ENCODE measurements at places on chromosomes 3 and 15.

- peak; percentile 70 for DNase-seq
Measured at GRCh38 chr15:59611276-59612260, at the start of gene GCNT3. Gene GCNT3 (plus strand): TSS chr15:59611783. CDS start chr15:59618239, 6,456 bp downstream.

DNA sequence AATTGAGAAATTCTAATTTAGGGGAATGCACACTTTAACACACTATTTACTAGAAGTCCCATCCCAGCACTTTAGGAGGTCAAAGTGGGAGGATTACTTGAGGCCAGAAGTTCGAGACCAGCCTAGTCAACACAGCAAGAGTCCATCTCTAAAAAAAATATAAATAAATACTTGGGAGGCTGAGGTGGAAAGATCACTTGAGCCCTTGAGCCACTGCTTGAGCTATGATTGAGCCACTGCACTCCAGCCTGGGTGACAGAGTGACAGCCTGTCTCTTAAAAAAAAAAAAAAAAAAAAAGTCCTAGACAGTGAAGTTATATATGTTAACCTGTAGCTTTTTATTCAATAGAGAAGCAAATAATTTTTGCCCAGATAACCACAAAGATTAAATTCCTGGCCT lies 69.2 kb downstream of the DLG1 start:
- no peak for DNase-seq

DNA sequence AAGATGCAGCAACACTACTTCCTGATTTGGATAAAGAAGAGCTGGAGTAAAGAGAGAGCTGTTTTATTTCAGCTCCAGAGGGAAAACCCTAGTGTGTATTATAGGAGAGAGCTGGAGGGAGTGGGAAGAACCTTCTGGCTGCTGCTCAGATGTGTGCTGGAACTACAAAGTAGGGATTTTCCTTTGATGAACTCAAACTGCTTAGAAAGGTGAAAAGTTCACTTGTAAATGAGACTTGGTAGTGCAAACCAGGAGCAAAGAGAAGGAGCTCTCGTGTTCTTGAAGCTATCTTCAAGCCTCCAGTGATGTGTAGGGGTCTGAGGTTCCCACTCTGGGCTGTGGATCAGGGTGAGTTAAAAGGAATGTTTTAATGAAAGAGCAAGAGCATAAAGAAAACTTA lies 110.4 kb downstream of the EDEM1 start:
- no peak for DNase-seq

DNA sequence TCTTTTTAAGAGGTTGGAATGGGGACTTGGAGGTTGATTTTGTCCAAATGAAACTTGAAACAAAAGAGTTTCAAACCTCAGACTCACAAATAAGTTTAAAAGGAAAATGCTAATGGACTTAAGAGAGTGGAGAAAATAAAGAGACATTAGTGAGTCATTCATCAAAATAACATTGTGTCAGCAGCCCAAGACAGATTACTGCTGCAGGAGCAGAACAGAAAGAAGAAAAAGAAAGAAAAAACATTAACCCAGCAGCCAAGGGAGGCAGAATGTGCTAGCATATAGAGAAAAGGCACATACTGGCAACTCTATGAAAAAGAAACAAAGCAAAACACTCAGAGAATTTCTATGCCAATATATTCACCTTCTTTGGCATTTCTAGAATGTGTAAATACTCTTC lies 42.6 kb downstream of the ADAMTS9 start:
- no peak for DNase-seq

DNA sequence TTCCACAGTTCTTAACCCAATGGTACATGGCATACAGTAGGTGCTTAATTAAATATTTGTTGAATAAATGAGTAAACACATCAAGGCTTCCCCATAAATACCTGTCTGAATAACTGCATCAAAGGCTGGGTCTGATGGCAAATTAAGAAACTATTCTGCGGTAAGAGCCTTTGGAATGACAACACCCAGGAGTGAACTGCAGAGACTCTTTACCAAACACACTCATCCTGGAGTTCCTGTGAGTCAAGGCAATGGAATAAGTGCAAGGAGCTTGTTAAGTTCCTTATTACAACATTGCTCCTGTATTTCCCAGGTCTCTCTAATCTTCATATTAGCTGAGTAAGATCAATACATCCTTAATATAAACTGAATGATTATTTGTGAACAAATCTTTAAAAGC lies 119.9 kb upstream of the STT3B start:
- peak; percentile 66 for DNase-seq

DNA sequence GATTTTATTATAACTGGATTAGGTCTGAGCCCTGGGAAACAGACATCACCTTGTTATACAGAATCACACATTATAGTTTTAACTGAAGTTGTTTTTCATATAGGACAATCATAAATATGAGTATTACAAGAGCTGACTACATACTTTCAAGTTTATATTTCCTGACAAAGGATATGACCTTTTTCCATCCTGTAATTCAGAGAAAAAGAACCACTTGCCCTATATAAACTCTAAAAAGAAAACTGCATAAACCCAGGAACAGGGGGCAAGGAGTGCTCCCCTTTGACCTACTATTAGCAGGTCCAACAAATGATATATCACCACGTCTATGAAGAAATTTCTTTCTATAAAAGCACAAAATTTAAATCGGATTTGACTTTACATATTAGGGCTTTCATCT lies 20.9 kb downstream of the B3GALNT1 start:
- no peak for DNase-seq

DNA sequence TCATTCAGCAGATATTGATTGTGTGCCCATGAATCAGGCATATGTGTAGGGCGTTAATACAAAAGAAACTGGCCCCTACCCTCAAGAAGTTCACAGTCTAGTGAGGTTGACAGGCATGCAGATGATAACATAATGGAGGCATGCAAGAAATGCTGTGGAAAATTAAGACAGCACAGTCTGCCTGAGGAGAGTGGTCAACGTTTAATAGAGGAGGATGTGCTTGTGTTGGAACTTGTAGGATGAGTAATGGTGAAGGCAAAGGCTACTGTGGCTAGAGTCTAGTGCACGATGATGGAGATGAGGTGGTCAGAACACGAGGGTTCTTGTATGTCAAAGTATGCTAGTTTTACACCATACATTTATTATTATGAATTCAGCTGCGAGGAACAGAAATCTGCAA lies 295.7 kb downstream of the SOX2 start:
- no peak for DNase-seq

DNA sequence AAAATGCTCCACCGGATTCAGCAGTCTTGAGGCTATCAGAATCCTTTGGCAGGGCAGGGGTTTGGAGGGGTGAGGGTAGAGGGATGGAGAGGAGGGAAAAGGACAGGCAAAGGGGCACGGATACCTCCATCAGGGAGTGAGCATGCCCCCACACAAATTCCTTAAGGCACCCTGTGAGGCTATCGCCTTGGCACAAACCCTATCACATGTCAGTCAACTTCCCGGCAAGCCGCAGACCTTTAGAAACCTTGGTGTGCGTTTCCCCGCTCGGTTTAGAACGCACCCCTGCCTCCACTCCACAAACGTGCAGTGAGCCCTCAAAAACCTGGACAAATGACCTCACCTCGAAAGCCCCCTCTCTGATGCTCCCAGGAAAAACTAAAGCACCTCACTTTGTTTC lies 422 bp upstream of the SETMAR start:
- DNase-seq = no peak

GRCh38 chr3:159252274-159252673 lies 450.4 kb downstream of the MFSD1 start:
- peak; percentile 76 for DNase-seq

DNA sequence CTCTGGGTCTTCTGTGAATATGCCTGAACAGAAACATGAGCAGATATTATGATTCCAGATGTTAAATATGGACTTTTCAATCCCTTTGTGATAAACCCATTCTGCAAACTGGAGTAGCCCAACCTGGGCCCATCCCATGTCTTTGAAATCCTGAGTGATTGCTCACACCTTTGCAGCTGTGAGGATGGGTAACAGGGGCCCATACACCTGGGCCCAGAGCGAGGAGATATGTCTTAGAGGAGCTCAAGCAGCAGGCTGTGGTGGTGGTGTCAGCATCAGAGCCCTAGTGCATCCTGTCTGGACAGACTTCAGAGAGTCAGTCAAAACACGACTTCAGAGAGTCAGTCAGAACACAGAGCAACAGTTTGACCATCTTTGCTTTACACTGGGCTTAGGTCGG lies 64.9 kb upstream of the LIMD1 start:
- no peak for DNase-seq

DNA sequence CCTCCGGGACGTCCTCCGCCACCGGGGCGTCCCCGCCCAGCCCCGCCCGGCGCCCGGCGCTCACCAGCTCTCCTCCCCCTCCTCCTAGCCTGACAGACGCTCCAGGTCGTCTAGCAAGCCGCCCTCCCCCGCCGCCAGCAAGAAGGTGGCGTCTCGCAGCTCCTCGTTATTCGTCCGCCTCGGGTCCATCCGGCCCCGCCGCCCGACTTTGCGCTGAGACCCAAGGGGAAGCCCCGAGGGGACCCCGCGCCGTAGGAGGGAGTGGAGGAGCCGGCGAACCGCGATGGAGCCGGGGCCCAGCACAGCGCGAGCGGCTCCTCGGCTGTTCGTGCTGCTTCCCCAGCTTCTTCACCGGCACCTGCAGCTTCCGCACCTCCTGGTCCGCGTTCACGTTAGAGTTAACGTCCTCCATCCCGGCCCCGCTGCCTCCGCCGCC lies 26.3 kb upstream of the MTHFS start:
- peak; percentile 77 for DNase-seq

- DNase-seq = no peak
Measured at GRCh38 chr3:197122394-197122793, 92.8 kb upstream of the MELTF start.

DNA sequence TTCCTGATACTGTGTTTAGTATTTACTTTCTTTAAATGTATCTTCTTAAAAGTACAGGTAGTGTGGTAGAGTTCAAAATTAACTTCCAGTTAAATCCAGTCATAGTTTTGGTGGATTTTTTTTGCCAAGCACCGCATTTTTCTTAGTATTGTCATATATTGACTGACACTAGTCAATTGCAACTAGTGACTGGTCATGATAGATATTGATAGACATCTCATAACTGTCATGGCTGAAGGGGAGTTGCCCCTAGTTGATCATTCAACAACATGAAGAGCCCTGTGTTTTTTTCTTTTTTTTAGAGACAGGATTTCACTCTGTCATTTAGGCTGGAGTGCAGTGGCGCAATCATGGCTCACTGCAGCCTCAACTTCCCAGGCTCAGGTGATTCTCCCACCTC lies 22.1 kb downstream of the RAB8B start:
- DNase-seq = no peak

DNA sequence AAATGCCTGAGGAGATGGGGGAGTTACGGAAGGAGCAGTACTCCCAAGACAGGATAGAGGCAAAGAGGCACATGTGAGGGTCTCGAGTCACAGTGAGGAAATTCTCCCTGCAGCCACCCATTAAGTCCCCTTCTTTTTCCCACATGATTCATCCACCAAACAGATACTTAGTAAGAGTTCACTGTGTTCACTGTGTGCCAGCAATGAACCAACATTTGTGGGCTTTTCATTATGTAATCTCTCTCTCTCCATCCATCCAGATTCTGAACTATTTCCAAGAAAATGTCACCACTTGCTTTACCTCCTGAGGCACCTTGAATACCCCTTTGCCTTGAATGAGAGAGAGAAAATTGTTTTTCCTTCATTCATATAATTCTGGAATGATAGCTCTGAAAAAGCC lies 24.6 kb upstream of the LRRFIP2 start:
- peak; percentile 76 for DNase-seq

DNA sequence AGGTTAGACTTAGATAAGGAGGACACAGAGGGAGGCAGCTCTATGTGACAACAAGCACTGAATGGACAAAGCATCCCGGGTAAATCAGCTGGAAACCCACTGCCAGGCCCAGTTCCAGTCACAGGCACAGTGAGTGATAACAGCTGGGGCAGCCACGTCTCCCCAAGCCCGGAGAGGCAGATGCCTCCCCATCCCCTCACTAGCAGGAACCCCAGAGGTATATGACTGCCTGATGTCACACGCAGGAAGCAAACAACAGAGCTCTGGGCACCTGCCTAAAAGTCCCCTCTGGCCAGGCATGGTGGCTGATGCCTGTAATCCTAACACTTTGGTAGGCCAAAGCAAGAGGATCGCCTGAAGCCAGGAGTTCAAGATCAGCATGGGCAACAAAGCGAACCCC lies 18.2 kb downstream of the C15orf62 start:
- no peak for DNase-seq

DNA sequence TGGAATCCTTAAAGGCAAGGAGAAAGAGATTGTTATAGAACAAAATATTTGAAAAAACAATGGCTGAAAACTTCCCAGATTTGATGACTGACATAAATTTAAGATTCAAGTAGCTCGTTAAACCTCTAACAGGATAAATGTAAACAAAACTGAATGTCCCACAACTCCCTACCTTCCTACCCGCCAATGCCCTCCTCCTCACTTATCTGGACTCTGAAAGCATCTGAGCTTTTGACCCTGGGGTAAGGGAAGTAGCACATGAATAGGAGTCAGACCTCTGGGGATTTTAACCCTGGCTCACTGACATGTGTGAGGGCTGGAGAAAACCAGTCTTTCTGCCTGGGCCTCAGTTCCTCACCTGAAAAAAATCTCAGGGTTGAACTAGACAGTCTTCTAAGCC lies 26.9 kb downstream of the CYP19A1 start:
- no peak for DNase-seq

DNA sequence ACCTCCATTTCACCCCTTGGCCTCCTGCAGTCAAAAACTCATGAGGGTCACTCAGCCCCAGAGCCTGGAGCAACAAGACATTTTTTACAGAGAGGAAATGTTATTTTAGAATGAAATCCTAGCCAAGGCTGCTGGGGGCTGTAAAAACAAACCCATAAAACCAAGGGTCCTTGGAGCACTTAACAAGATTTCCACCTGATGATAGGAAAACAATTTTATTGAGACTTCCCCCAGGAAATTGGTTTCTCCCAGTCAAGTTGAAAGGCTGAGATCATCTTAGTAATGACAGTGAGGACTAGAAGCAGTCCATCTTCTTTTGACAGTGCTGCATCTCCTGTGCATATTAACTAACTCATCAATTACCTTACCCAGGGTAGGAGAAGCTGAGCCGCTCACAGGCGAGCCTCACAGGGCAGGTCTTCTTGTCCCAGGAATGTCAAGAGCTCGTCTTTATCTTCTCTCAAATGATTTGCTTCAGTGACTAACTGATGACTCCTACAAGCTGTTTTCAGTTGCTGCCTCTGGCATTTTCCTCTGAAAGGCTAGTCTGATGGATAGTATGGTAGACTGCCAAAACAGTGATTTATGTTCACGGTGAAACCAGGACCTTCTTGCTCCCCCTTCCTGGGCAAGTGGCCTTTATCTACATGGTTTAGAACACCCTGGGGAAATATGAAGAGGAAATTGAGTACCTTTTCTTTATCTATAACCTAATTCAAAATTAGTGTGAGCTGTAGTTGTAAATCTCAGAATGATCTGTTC lies 34.6 kb upstream of the AEN start:
- DNase-seq = peak; percentile 25

- DNase-seq = peak; percentile 68
Measured at GRCh38 chr15:68114356-68114755, 60.2 kb downstream of the PIAS1 start.

- no peak for DNase-seq
Measured at GRCh38 chr3:152087153-152087552, 181.6 kb upstream of the MBNL1 start.

DNA sequence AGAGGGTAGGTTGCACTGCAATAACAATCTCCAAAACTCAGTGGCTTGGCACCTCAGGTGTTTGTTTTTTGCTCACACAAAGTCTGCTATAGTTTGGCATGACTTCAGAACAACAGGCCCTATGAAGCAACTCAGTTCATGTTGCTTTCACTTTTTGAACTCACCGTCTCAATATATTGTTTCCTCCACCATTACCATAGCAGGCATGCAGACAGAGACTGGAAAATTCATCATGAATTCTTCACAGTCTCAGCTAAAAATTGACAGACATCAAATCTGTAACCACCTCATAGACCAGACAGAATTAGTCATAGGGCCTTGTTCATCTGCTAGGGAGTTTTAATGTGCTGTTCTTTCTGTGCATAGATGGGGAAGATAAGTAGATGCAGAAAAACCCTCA lies 161.4 kb upstream of the POU1F1 start:
- DNase-seq = peak; percentile 47
